DMS153 (cell line): ENCODE measurements at places on chromosomes 5 and 9.
A peak's percentile ranks its signal among the peaks of the same experiment; 100 is the strongest.

GRCh38 chr5:32030222-32030621 lies 143.9 kb downstream of the GOLPH3 start:
- no peak for DNase-seq

DNA sequence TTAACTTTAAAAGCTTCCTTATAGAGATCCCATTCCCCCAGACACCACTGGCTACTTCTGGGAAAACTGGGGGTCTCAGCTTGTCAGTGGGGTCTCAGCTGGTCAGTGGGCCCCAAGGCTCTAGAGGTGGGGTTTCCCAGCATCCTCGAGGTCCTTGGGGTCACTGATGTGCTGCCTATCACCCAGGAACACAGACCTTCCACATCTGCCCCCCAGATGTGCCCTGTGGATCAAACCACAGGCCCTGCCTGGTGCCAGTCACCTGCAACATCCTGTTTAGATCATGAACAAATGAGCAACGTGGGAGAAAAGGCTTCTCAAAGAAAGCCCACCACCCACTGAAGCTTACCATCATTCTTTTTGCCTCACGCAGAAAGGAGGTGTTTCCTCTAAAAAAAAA lies 165.6 kb upstream of the FSTL4 start:
- no peak for DNase-seq

DNA sequence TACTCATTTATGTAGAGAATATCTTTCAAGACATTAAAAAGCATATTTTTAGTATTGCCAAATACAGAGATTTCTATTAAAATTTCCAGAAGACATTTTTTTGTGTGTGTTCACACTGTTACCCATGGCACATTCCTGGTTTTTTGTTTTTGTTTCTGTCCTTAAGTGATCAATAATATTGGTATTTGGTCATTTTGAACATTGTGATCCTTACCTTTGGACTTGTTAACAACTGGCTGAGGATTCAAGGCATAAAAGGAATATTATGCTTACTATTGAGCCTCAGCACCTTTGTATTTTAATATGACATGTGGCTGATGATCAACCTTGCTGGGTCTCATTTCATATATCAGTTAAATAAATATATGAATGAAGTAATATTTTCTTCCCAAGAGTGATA lies 41.9 kb downstream of the ITGA1 start:
- no peak for DNase-seq

DNA sequence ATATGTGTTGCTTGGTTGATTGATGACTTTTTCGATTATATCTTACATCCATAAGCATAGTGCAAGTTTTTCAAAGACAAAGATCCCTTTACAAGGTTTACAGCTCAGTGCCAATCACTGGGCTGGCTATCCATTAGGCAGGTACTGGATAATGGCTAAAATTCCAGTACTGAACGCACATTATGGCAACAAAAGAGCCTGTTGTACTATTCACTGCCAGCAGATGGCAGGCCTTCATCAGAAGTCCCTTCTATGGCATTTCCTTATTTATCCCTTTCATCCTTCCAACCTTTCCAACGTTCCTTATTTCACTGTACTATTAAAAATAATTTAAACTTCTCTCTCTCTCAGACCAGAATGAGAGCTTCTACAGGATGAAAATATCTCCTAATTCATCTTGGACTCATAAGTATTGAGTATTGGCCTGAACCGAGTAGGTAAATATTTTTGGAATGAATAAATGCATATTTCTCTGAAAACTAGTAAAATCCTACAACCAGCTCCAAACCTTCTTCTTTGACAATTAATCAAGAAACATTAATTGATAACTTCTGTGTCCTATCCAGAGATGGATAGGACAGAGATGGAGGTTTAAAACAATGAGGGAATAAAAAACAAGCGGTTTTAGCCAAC lies 6.7 kb upstream of the WNT8A start:
- DNase-seq: peak; percentile 20

DNA sequence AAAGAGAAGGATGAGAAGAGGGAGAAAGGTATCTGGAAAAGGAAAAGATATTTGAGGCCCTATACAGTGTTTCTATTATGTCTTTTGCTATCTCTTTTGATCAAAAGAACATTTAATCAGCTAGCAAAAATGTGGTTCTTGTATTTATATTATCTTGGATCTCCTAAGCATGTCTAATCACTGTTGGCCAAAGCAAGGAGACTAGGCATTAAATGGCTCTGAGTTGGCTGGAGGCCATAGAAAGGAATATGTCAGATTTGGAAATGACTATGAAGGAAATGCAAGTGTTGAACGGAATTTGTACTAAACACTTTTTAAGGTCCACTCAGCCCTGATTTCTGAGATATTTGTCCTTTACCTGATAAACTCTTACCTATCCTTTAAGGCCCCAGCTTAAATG lies 22.4 kb upstream of the THG1L start:
- DNase-seq: no peak

GRCh38 chr5:159181651-159182050 lies 27.7 kb downstream of the RNF145 start:
- DNase-seq: no peak

- DNase-seq: no peak
These were observed 156.5 kb downstream of the PJA2 start for GRCh38 chr5:109253262-109253661.

DNA sequence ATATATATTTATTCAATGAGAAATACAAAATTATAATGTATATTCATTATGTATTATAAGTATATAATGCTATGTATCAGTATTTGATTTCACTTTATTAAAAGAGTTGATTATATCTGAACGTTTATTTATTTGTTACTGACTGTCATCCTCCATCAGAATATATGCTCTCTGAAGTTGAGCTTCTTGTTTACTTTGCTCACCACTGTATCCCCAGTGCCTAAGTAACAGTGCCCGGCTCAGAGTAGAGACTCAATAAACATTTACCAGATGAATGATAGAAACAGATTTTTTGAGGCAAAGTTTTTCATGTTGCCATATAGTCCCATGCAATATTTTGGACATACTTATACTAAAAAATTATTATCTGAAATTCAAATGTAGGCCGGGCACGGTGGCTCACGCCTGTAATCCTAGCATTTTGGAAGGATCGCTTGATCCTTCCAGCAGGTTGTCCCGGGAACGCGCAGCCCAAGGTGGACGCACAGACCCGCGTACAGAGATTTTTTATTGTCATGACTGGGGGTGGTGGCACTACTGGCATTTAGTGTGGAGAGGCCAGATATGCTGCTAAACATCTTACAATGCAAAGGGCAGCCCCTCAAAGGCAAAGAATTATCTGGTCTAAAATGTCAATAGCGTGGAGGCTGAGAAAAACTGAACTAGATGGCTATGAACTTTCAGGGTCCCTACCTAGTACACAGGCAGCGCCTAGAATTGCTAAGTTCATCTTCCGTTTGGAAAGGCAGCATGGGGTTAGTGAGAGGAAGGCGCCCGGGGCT lies 761 bp upstream of the DNAJC25 start:
- DNase-seq: no peak

DNA sequence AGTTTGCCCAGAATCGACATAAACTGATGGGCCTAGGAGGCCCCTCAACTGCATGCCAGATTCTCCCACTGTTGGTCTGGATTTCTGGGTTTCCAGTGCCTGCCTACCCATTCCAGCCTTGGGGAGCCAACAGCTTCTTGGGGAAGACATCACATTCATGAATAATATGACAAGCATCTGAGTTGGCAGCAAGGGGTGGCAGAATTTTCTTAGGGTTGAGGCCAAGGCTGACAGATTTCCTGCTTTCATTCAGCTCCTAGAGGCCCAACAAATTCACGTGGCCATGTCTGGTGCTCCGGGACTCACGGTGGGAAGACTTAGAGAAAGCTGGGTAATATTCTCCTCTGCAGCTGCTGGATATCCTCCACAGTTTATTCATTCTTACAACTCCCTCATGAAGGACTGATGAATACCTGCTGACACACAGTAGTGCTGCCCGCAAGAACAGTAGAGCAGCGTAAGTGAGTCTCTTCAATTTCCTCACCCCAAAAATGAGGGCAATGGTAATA lies 305.0 kb upstream of the TNC start:
- no peak for DNase-seq

- DNase-seq: no peak
These were observed 193.8 kb upstream of the ZNF618 start for GRCh38 chr9:113682297-113682771.

GRCh38 chr9:27629425-27629824 lies 56.1 kb upstream of the C9orf72 start:
- DNase-seq: no peak

DNA sequence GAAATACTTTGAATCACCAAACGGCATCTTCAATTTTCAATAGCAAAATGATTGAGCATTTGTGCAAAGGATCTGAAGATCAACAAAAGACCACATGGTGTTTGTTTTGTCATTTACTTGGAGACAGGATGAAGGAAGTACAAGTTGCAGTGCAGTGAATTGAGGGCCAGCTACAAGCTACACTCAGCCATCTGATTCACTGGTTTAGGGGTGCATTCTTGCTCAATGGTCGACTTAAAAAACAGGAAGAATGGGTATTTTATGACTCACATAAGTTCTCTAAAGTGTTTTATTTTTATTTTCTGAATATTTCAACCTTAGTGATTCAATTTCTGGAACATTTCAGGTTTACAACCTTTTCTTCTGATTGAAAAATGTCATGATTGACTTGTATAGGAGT lies 412.1 kb upstream of the ADAMTSL1 start:
- no peak for DNase-seq

DNA sequence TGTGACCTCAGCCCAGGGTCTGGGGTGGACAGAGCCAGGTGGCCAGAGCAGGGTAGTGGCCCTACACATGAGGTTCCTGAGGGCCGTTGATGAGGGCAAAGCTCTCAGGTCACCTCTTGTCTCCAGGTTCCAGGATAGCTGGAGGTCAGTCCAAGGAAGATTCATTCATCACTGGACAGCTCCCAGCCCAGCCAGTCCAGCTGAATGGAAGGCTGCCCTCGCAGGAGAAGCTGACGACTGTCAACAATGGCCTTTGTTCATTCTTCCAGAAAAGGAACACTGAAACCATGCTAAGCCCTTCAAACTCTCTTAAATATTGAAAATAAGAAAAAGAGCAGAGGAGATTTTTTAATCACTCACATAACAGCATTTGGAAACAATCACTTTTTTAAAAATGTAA lies 169.7 kb upstream of the TBCA start:
- DNase-seq: no peak
